ENCODE measurements at places on chromosomes 6 and 20. TPM values are rescaled to one million over a fixed set of nuclear protein-coding genes. Genes with fewer than 3 reads are reported as not detected.
A peak's percentile ranks its signal among the peaks of the same experiment; 100 is the strongest.

GRCh38 chr6:135310291-135310690 lies 129.2 kb downstream of the MYB start:
- DNase-seq: no peak

DNA sequence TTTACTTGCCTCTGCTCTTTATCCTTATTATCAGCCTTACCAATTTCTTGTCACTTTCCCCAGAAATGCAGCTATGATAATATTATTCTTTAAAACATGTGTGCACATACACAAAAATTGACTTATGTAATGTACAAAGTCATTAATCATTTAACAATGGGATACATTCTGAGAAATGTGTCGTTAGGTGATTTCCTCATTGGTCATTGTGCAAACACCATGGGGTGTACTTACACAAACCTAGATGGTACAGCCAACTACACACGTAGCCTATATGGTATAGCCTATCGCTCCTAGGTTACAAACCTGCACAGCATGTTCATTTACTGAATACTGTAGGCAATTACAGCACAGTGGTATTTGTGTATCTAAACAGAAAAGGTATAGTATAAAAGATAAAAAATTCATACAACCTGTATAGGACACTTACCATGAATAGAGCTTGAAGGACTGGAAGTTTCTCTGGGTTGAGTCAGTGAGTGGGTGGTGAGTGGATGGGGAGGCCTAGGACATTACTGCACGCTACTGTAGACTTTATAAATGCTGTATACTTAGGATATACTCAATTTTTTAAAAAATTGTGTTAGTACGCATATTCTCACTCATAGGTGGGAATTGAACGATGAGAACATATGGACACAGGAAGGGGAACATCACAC lies 56.9 kb downstream of the HIVEP1 start:
- DNase-seq: no peak

DNA sequence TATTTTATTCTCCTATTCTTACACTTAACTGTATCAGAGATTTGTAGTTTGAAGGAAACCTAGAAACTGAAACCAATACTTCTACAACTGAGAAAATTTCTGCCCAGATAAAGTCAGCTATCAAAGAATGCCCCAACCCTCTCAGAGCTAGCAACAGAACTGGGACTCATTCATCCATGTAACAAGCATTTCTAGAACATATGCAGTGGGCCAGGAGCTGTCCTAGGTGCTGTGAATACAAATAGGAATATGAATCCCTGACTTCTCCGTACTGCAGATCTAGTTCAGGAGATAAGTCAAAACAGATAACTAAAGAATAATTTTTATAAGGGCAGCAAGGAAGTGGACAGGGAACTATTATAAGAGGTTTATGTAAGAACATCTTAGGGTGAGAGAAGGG lies 654.1 kb upstream of the NOX3 start:
- no peak for DNase-seq

DNA sequence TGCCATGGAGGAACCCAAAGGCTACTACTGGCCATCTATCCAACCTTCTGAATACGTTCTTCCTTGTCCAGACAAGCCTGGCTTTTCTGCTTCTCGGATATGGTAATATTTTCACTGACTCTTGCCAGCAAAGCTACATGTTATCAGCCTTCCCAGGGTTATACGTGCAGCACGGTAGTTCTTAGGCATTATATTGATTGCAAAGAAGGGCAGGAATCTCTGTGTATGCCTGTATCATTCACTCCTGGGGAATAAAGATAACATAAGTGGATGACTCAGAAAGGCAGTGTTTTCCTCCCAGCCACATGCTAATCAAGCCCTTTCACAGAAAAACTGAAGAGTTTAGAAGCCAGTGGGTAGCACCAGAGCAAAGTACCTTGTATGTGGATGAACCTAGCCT lies 98.7 kb downstream of the ADGRG6 start:
- no peak for DNase-seq

- DNase-seq: no peak
These were observed 2.0 kb upstream of the CST9 start for GRCh38 chr20:23607497-23608245.

- peak; percentile 34 for DNase-seq
These were observed 56.2 kb upstream of the RIPOR2 start for GRCh38 chr6:24991810-24992467.

GRCh38 chr6:22448291-22448711 lies 121.1 kb upstream of the HDGFL1 start:
- no peak for DNase-seq

DNA sequence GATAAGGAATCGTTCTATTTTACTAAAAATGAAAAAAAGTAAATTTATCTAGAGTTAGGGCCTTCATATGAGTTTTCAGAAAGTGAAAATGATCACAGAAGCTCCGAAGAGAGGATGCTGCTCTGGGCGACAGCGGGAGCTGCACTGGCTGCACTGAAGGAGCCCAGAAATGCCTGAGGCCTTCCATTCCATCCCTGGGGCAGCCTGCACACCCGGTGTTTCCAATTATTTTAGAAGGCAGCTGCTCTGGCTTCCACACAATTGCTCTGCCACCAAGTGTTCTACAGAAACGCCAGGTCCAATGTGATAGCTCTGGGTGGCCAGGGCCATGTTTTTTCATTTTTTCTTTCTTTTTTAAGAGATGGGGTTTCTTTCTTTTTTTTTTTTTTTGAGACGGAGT lies 3.6 kb downstream of the DTNBP1 start:
- DNase-seq: no peak

DNA sequence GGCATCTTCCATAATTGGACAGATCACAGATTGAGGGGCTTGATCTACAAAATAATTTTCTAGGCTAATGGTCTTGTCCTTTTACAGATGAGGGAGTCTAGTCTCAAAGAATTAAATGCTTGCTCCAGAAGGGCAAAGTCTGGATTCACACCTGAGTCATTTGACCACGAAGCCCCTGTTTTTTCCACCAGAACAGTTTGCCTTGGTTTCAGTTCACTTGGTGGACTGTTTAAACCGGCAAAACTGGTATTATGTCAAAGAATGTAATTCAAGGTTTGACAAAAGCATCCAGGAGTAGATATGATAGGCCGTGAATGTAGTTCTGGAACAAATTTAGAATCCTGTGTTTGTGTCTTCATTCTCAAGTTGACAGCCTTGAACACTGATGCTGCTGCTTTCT lies 3.3 kb downstream of the MYO6 start:
- no peak for DNase-seq

DNA sequence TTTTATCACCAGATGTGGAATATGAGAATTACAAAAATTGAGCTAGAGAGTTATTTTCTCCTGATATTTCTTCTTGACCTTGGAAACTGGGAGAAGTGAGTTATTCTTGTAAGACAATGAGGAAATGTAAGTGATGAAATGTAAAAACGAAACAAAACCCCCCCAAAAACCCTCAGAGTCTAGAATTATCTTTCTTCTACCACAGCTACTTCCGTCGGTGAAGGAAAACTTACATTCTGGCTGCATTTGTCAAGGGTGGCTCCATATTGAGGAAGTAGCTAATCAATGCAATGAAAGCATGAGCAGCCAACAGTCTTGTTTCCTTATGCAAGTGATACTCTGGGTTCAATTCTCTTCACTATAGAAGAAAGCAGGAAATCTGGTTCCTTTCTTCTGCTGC lies 661.7 kb upstream of the CITED2 start:
- DNase-seq: no peak

- DNase-seq: no peak
These were observed 112.8 kb downstream of the INSM1 start for GRCh38 chr20:20480689-20481088.

- no peak for DNase-seq
These were observed 64.3 kb upstream of the PAK5 start for GRCh38 chr20:9903048-9903655.

GRCh38 chr6:11714798-11715285 lies 63.8 kb downstream of the ADTRP start:
- DNase-seq: no peak

DNA sequence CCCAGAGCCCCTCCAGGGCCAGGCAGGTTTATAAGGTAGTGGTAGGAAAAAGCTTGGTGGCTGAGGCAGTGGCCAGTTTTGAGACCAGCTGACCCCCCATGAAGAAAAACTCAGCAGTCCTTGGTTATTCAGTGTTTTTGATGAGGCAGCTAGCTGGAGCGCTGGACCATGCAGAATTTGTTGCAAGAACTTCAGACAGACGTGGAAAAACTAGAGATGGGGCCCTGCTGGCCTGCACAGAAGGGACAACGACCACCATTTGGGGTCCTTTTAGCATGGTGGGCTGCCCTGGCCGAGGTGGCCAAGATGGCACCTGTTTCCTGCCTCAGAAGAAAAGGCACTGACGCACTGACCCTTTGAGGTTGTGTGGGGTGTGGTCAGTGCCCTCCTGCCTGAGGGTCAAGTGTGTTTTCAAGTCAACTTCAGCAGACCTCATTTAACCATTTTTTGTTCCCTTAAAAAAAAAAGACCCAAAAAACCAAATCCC lies 2.7 kb downstream of the RPS21 start:
- no peak for DNase-seq

- DNase-seq: no peak
These were observed 34.7 kb upstream of the ADGRF5 start for GRCh38 chr6:46956409-46956808.

GRCh38 chr6:56292505-56293181 lies 45.3 kb upstream of the COL21A1 start:
- DNase-seq: no peak

DNA sequence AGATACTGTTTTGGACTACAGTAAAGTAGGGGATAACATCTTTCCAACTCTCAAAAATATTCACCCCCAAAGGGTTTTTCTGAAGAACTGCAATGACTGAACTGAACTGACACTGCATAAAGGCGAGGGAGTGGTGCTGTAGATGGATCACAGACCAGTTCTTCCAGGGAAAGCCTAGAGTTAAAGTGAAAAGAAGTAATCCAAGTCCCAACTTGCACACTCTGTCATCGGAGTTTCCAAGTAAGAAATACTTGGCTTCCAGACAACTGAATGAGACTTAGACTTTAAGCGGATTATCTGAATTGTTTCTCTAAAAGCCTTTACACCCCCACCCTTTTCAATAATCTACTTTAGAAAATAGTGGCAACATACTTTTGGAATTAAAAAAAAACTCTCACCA lies 134.1 kb upstream of the PREP start:
- no peak for DNase-seq

DNA sequence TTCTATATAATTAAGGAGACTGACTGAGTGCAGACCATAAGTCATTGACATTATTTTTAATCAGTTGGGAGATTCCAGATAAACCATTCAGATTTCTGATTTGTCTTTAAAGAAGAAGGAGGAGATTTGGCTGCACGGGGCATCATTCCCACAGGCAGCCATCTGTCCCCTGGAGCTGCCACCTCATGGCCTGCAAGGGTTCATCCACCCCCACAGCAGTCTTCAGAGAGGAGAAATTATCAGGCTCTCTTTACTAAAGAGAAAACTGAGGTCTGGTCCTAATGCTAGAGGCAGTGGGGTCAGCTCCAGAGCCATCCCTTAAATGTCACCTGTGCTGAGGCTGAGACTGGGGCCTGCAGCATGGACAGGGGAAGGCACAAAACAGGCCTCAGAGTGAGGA lies 501.3 kb upstream of the SULF2 start:
- DNase-seq: no peak

DNA sequence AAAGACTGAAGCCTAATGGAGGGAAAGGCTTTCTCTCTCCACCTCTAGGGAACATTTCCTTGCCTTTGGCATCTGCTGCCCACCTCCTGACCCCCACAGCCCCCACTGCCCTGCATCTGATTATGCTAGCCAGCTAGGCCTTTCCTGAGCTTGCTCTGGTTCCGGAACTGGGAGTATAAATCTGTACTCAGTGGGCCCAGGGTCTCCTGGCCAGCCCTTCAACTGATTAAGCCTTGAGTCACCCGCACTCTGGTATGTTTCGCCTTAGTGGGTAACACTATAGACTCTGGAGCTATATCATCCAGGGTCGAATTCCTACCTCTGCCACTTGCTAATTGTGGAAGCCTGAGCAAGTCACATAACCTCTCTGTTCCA lies 45.6 kb upstream of the RIPOR2 start:
- no peak for DNase-seq

GRCh38 chr6:37903351-37904340 lies 84.1 kb downstream of the ZFAND3 start:
- DNase-seq: no peak

- DNase-seq: peak; percentile 57
These were observed 103.7 kb downstream of the PDSS2 start for GRCh38 chr6:107355659-107356058.

- no peak for DNase-seq
These were observed 406.2 kb upstream of the MMS22L start for GRCh38 chr6:97689078-97689754.

DNA sequence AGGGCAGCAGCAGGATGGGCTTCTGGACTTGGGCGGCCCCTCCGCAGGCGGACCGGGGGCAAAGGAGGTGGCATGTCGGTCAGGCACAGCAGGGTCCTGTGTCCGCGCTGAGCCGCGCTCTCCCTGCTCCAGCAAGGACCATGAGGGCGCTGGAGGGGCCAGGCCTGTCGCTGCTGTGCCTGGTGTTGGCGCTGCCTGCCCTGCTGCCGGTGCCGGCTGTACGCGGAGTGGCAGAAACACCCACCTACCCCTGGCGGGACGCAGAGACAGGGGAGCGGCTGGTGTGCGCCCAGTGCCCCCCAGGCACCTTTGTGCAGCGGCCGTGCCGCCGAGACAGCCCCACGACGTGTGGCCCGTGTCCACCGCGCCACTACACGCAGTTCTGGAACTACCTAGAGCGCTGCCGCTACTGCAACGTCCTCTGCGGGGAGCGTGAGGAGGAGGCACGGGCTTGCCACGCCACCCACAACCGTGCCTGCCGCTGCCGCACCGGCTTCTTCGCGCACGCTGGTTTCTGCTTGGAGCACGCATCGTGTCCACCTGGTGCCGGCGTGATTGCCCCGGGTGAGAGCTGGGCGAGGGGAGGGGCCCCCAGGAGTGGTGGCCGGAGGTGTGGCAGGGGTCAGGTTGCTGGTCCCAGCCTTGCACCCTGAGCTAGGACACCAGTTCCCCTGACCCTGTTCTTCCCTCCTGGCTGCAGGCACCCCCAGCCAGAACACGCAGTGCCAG lies at the start of gene TNFRSF6B:
Gene TNFRSF6B (plus strand): TSS at position 25 of the 729 bp plus-strand sequence. CDS start 116 bp downstream, at position 141.
- DNase-seq: peak; percentile 53

GRCh38 chr6:35596448-35597442 lies 84.0 kb upstream of the TULP1 start:
- DNase-seq: no peak

DNA sequence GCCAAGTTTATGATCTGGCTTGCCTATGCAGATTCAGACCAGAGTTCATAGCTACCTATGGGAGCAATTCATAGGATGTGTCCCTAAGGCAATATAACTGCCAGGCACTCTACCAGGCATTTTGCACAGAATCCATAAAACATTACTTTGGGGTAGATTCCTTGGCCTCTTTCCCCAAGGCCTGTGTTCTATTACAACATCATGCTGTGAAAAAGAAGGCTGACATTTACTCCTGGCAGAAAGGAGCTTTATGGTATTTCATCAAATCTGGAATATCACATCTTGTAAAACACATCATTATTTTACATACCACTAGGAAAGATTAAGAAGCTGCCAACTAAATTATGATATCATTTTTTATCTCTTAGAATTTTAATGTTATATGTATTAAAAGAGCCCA lies 287.0 kb upstream of the MARCKS start:
- DNase-seq: no peak

PTCHD4 gene
- 0.79 TPM for total RNA-seq

C6orf132 gene
- 2.2 TPM for total RNA-seq

LPA gene
- total RNA-seq: not detected

PHACTR3 gene
- total RNA-seq: 6.8 TPM

PLCB1 gene
- 7.7 TPM for total RNA-seq

RSPO3 gene
- 0.57 TPM for total RNA-seq

ADGRB3 gene
- 0.89 TPM for total RNA-seq

ULBP1 gene
- total RNA-seq: 0.17 TPM

TRIM38 gene
- total RNA-seq: 2.7 TPM

Measured in left ventricle myocardium superior (tissue), 1 donor.